T-cell (primary cell): ENCODE measurements at places on chromosomes 5 and 9. TPM values are rescaled to one million over a fixed set of nuclear protein-coding genes. Genes with fewer than 3 reads are reported as not detected.

- DNase-seq, result no peak
Measured at GRCh38 chr9:69265891-69266290, 59.1 kb upstream of the ENTREP1 start.

- no peak for DNase-seq
Measured at GRCh38 chr9:130898552-130898852, 1.9 kb upstream of the QRFP start.

GRCh38 chr9:95399261-95399660, 81.8 kb upstream of the FANCC start:
- DNase-seq, result no peak

DNA sequence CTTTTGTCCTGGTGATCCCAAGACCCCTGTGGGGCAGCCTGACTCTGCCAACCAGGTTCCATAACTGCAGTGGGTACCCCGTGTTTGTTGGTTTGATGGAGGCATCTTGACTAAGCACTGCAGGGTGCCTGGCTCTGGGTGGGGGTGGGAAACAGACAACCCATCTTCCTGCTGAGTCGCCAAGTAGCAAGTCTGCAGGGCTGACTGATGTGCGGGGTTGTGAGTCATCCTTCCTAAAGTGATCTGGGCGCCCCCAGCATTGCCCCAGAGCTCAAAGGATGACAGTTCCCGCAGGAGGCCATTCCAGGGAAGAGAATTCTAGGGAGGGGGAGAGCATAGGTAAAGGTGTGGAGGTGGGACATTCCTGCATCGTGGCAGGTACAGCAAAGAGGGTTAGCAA, 23.5 kb downstream of the DAB2IP start:
- no peak for DNase-seq

- DNase-seq, result no peak
Measured at GRCh38 chr5:126846744-126847455, 70.0 kb downstream of the LMNB1 start.

- DNase-seq, result no peak
Measured at GRCh38 chr9:114680259-114681001, 1.6 kb downstream of the TEX48 start.

DNA sequence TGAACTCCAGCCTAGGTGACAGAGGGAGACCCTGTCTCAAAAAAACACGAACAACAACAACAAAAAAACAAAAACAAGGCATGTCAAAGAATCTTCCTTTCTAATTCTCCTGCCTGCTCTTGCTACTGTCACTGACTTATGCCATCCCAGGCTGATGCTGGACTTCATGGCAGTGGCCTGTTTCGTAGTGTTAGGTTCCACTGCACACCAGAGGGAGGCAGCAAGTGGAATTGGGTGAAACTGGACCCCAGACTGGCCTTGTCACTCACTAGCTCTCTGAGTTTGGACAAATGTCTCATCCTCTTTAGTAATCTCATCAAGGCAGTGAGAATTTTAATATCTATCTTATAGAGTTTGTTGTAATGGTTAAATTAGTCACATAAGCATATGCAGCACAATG, 12.9 kb downstream of the NIM1K start:
- no peak for DNase-seq

- no peak for DNase-seq
Measured at GRCh38 chr9:105858006-105858690, 163.8 kb downstream of the TMEM38B start.

GRCh38 chr5:133354323-133355185, 257.8 kb downstream of the FSTL4 start:
- DNase-seq, result no peak

- peak; percentile 8 for DNase-seq
Measured at GRCh38 chr5:138953387-138954256, 78.5 kb upstream of the LRRTM2 start.

DNA sequence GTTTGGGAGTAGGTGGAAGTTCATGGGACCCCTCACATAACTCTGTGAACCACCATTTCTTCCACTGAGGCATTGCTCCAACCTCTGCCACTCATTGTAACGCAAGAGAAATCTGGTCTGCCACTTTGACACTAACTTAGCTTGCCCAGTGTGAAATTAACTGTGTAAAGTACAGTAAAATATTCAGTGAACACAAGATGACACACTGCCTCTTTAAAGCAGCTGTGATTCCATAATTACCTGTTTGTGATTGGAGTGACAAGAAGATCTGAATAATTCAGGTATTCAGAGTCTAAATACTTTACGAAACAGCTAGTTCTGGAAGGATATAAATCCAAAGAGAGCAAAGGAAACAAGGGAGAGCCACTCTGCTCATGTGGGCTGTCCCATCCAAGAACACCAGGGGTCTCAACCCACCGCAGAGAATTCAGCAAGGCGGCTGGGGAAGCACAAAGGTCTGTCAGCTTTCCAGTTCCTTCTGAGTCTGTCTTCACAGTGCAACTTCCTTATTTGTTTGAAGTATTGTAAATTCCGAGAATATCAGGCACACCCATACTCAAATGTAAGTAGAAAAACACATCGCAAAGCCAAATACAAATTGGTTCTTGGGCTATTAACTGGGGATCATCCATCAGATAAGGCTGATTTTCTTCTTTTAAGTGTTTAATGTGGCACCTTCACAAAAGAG, 86.9 kb downstream of the GNAQ start:
- peak; percentile 4 for DNase-seq

Gene SYNPO
- 1.4 TPM for total RNA-seq

Gene UBLCP1
- total RNA-seq, result 29.1 TPM

Gene IL7R
- 691 TPM for total RNA-seq

Gene SLC6A3
- not detected for total RNA-seq
